GM23338 (cell line): ENCODE measurements at places on chromosomes 6 and 20. TPM values are rescaled to one million over a fixed set of nuclear protein-coding genes. Genes with fewer than 3 reads are reported as not detected.

BFSP1 gene
- 4.9 and 5.0 TPM in 2 replicates for total RNA-seq

GRCh38 chr6:50123688-50124087 is 74.0 kb upstream of the DEFB112 start:
- H3K36me3 ChIP-seq, result no peaks in the 10 kb centered on the region
- no peak overlapping the region for H3K27ac ChIP-seq
- no peak for DNase-seq
- H3K4me1 ChIP-seq, result no peaks in the 10 kb centered on the region

- H3K27me3 ChIP-seq, result no peaks in the 10 kb centered on the region
- H3K36me3 ChIP-seq, result no peaks in the 10 kb centered on the region
- H3K4me1 ChIP-seq, result no peaks in the 10 kb centered on the region
These were observed 478.9 kb downstream of the NKAIN2 start for GRCh38 chr6:124282541-124282940.

- H3K27ac ChIP-seq, result no peak overlapping the region
- no peaks in the 10 kb centered on the region for H3K27me3 ChIP-seq
- no peak overlapping the region for H3K4me3 ChIP-seq
- no peaks in the 10 kb centered on the region for H3K4me1 ChIP-seq
- no peaks in the 10 kb centered on the region for H3K36me3 ChIP-seq
- no peak for DNase-seq
These were observed 93.5 kb downstream of the CEBPB start for GRCh38 chr20:50283922-50284810.

DNA sequence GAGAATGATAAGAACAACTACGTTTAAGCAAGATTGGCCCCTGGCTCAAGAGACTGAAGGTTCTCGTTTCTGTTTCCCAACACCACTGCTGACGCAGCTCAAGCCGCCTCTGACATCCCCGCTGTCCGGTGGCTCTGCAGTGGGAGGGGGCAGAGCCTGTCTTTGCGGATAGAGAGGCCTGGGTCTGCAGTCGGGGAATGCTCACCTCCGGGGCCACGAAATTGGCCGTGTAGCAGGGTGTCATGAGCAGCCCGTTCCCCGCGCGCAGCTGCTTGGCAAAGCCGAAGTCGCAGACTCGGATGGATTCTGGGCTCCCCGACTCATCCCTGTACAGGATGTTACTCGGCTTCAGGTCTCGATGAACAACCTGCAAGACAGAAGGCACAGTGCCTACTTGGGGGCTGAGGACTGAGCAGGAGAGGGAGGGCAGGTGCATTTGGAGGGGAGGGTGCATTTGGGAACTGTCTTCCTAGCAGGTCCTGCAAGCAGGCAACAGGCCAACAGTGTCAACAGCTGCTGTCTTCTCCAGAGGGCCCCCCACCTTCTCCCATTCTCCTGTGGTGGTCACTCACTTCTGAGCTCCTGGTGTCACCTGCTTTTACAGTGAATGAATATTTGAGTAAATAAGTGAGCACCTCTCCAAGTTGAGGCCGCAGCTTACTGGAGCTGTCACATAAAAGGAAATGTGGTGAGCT is 40.5 kb upstream of the MPC1 start:
- H3K4me3 ChIP-seq, result no peak overlapping the region
- no peaks in the 10 kb centered on the region for H3K27me3 ChIP-seq
- H3K27ac ChIP-seq, result no peak overlapping the region
- no peak for DNase-seq
- H3K36me3 ChIP-seq, result peaks cover 3% of the 10 kb centered on the region; the same call in 1 of the 2 replicates

- H3K4me1 ChIP-seq, result peaks cover 27% of the 10 kb centered on the region
- peak; percentile 27 for DNase-seq
- H3K36me3 ChIP-seq, result no peaks in the 10 kb centered on the region; the same call in 1 of the 2 replicates
- no peaks in the 10 kb centered on the region for H3K27me3 ChIP-seq
- 0 out of 2 replicates have a peak overlapping the region, but pooled peaks have one; percentile 39 for H3K27ac ChIP-seq
These were observed 18.3 kb downstream of the MRPS18A start for GRCh38 chr6:43669050-43669921.

DNA sequence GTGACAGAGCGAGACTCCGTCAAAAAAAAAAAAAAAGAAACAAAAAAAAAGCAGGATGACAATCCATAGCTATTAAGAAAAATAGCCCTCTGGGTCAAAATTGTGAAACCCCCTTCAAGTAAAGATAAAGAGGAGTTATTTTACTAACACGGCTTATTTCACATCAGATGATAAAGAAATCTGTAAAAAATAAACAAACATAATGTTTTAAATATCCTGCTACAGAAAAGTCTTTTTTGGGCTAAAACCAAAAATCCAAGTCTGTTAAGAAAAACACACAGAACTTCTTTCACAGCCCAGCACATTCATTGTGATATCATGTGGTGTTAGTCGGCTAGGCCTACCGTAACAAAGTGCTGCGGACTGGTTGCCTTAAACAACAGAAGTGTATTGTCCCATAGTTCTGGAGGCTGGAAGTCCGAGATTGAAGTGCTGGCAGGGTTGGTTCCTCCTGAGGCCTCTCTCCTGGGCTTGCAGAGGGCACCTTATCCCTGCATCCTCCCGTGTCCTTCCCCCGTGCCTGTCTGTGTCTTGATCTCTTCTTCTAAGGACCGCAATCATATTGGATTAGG is 239.2 kb upstream of the TAB2 start:
- DNase-seq, result no peak
- 0 out of 2 replicates have a peak, but pooled peaks cover 4% of the 10 kb centered on the region for H3K36me3 ChIP-seq
- no peaks in the 10 kb centered on the region for H3K27me3 ChIP-seq
- no peak overlapping the region for H3K4me3 ChIP-seq

DNA sequence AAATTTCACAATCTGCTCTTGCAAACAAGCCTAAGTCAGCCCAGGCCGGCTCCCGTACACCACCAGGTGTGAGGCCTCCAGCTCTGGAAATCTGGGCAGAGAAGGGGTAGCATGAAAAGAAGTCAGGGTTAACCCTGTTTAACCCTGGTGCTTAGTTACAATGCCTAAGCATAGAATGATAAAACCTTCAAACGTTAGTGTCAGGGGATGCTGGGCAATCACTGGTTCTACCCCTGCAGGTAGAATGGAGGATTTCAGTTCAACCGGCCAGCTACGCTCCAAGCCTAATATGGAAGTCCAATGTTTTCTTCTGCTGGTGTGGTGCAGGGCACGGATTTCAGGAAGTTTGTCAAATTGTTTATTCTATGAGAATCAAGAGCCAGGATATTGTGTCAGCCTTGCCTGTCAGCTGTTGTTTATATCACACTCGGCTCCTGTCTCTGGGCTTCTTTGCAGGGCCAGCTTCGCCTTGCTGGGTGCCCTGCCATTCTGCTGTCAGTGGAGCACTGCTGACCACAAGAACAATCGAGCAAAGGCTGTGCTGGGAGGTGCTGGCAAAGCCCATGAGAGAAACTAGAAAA is 20.2 kb upstream of the CD93 start:
- H3K4me1 ChIP-seq, result no peaks in the 10 kb centered on the region
- no peak overlapping the region for H3K4me3 ChIP-seq
- DNase-seq, result peak; percentile 32

DNA sequence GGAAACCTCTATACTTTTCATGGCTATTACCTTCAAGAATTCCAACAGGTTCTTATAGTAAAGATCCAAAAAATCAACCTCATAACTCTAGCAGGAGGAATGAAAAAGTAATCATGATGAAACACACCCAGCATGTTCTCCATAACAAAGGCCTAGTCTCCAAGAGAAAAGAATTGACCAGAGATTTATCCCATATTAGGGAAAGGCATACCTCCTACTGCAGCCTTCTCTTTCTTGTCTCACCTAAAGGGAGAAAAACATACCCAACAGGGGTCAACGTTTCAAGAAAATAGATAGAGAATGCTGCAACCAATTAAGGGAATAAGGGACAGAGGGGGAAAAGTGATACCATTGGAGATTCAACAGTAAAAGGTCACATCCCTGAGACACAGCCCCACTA is 262.5 kb downstream of the FRK start:
- H3K27me3 ChIP-seq, result no peaks in the 10 kb centered on the region
- H3K4me1 ChIP-seq, result peaks cover 28% of the 10 kb centered on the region
- DNase-seq, result no peak
- H3K36me3 ChIP-seq, result no peaks in the 10 kb centered on the region
- H3K27ac ChIP-seq, result no peak overlapping the region

- no peaks in the 10 kb centered on the region for H3K27me3 ChIP-seq
- H3K4me3 ChIP-seq, result no peak overlapping the region
- DNase-seq, result no peak
- no peak overlapping the region for H3K27ac ChIP-seq
These were observed 86.9 kb downstream of the PHACTR1 start for GRCh38 chr6:12803486-12803885.

BANF2 gene
- total RNA-seq, result not detected in 2 replicates

GRCh38 chr20:25000268-25000801 is 7.8 kb upstream of the APMAP start:
- no peaks in the 10 kb centered on the region; the same call in 1 of the 2 replicates for H3K4me1 ChIP-seq
- no peak overlapping the region for H3K27ac ChIP-seq
- no peaks in the 10 kb centered on the region for H3K27me3 ChIP-seq
- no peak for DNase-seq

DNA sequence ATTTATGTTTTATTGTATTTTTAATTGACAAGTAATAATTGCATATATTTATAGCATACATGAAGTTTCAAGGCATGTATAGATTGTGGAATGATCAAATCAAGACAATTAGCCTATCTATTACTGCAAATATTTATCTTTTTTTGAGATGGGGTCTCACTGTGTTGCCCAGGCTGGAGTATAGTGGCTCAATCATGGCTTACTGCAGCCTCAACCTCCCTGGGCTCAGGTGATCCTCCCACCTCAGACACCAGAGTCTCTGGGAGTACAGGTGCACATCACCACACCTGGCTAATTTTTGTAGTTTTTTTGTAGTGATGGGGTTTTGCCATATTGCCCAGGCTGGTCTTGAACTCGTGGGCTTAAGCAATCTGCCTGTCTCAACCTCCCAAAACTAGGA is 16.2 kb upstream of the FUCA2 start:
- no peak overlapping the region for H3K27ac ChIP-seq
- H3K27me3 ChIP-seq, result peaks cover 6% of the 10 kb centered on the region; the same call in 1 of the 2 replicates
- no peak for DNase-seq
- peaks cover 14% of the 10 kb centered on the region for H3K4me1 ChIP-seq

- peaks cover 25% of the 10 kb centered on the region for H3K4me1 ChIP-seq
- H3K27me3 ChIP-seq, result no peaks in the 10 kb centered on the region
- no peak overlapping the region for H3K27ac ChIP-seq
These were observed 73.5 kb upstream of the RNF217 start for GRCh38 chr6:124888581-124889371.

TP53TG5 gene
- not detected in 2 replicates for total RNA-seq

GRCh38 chr6:144305567-144305966 is 20.4 kb downstream of the UTRN start:
- no peak for DNase-seq
- H3K27ac ChIP-seq, result no peak overlapping the region
- H3K27me3 ChIP-seq, result no peaks in the 10 kb centered on the region

DNA sequence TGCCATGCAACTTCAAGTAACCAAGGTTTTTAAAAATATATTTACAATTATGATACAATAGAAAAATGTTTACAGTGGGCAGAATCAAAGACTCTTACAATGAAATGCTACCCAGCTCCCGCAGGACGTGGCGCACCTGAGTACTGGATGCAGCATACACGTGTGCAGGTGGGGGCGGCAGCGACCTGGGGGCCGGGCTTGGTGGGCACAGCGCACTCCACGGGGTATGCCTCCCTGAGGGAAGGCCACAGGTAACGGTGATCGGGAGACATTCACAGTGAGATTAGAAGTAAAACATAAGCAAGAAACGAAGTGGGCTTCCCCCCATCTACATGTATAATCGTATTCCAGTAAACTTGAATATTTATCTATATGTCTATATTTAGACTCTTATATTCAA is 54.2 kb downstream of the WDR27 start:
- H3K4me1 ChIP-seq, result no peaks in the 10 kb centered on the region
- no peak overlapping the region for H3K4me3 ChIP-seq
- no peaks in the 10 kb centered on the region for H3K27me3 ChIP-seq
- H3K36me3 ChIP-seq, result no peaks in the 10 kb centered on the region
- DNase-seq, result no peak

GRCh38 chr6:139940741-139941729 is 566.6 kb upstream of the CITED2 start:
- H3K36me3 ChIP-seq, result no peaks in the 10 kb centered on the region
- H3K27me3 ChIP-seq, result no peaks in the 10 kb centered on the region
- no peak overlapping the region for H3K27ac ChIP-seq
- no peak for DNase-seq
- peaks cover 20% of the 10 kb centered on the region for H3K4me1 ChIP-seq
- H3K4me3 ChIP-seq, result no peak overlapping the region

DNA sequence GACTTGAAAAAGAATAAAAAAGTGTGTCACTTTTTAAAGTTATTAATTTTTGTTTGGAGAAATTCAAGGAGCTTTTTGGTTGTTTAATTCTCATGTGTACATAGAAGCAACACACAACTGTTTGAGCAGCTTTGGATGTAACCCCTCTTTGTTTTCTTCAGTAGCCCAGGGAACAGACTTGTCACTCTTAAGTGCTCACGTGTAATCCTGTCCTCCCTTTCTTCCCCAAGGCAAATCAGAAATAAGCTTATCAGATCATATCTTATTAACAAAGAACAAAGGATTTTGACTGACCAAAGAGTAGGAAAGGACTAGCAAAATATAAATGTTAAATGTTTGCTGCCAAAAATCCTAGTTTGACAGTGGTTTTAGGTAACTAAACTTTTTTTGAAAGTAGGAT is 7.3 kb upstream of the FLRT3 start:
- no peak overlapping the region for H3K27ac ChIP-seq
- no peak for DNase-seq
- no peaks in the 10 kb centered on the region for H3K36me3 ChIP-seq
- H3K4me3 ChIP-seq, result no peak overlapping the region

- H3K36me3 ChIP-seq, result no peaks in the 10 kb centered on the region
- no peak for DNase-seq
- no peaks in the 10 kb centered on the region for H3K4me1 ChIP-seq
- no peak overlapping the region for H3K4me3 ChIP-seq
These were observed 262.2 kb downstream of the NRN1 start for GRCh38 chr6:5744497-5744896.

EPPIN gene
- total RNA-seq, result 0.04 TPM in 1 of 2 replicates, not detected in the other

DNA sequence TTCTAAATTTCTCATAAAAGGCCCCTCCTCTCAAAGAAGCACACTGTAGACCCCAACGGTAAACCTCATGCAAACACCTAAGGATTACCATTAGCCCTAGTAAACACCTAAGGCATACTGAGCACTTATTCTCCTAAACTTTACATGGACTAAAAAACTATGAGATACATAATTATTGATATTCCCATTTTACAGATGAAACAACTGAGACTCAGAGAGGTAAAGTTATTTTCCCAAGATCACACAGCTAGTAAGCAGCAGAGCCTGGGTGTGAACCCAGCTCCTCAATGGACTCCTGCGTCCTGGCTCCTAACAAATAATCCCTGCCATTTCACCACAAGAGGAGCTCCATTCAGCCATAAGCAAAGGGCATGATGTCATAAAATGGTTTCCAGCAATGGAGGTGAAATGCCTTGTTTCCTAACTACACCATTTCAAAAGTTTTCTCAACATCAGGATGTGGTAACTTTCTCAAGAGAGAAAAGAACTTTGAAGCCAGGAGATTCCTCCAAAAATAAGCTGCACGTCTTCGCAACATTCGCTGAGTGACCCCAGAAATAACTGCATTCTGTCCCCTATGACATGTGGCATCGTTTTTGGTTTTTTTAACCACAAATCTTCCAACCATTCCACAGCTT is 4.1 kb downstream of the ATP9A start:
- H3K27me3 ChIP-seq, result peaks cover 7% of the 10 kb centered on the region; the same call in 1 of the 2 replicates
- H3K4me1 ChIP-seq, result no peaks in the 10 kb centered on the region

GRCh38 chr20:417801-418342 is 9.8 kb downstream of the RBCK1 start:
- H3K27ac ChIP-seq, result no peak overlapping the region
- no peak for DNase-seq
- H3K4me3 ChIP-seq, result no peak overlapping the region
- no peaks in the 10 kb centered on the region for H3K4me1 ChIP-seq

- H3K27me3 ChIP-seq, result peaks cover 54% of the 10 kb centered on the region
- H3K27ac ChIP-seq, result no peak overlapping the region
- DNase-seq, result no peak
- H3K36me3 ChIP-seq, result no peaks in the 10 kb centered on the region
- H3K4me3 ChIP-seq, result no peak overlapping the region
These were observed 1.7 kb downstream of the HSF2 start for GRCh38 chr6:122401104-122401503.
